ENCODE measurements at places on chromosomes 7 and 10.
A peak's percentile ranks its signal among the peaks of the same experiment; 100 is the strongest.

GRCh38 chr10:127080317-127080716 is 116.1 kb downstream of the INSYN2A start:
- DNase-seq: no peak

- peak; percentile 95 for DNase-seq
Measured at GRCh38 chr7:95897557-95898251, 125.3 kb downstream of the DYNC1I1 start.

- DNase-seq: no peak
Measured at GRCh38 chr7:30027740-30028215, 434 bp upstream of the PLEKHA8 start.

DNA sequence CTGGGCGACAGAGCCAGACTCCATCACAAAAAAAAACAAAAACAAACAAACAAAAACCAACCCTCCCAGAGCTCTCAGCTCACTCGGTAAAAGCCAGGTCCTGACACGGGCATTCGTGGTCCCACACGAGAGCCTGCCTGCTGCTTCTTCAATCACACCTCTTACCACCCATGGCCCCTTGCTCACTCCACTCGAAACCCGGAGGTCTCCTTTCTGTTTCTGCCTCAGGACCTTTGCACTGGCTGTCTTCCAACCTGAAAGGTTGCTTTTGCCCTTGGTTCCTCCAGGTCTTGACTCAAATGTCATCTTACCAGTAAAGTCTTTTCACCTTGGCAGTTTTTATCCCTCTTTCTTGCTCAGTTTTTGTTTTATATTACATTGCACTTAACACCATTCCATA is 169.6 kb downstream of the EVX1 start:
- no peak for DNase-seq

- no peak for DNase-seq
Measured at GRCh38 chr10:10056961-10057360, 960.7 kb upstream of the CELF2 start.

DNA sequence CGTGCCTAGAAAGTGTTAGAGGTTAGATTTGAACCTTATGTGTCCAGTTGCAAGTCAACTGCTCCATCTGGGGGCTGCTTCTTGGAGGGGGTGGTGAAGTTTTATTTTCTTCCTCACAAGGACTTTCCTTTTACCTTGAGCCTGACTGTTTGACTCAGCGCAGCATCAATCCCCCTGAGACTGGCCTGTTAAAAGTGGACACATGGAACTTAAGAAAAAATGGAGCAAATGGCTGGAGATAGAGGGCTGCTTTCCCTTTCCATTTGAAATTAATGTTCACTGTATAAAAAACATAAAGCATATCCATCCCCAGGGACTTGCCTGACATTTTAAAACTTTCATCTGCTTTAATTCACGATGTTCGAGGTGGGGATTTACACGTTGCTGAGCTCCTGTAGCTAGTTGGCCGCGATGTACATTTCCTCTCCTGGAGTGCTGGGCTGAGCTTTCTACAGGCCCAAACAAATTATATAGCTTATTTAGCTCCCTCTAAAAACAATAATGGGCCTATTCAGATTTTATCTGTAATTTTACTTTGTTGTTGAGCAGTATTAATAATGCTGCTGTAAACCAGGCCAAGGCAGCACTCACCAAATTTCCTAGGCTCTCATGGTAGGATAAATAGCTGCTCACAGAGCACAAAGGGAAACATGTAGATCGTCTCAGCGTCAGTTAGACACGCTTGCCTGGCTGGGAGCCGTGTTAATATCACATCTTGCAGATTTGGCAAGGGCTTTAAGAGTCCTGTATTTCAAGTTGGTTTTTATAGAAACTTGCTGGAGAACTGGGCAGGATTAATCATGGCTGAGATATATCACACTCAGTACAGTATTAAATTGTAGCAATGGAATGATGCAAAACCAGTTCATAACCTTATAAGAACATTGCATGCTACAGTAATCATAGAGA is 251.5 kb downstream of the LRMDA start:
- no peak for DNase-seq

DNA sequence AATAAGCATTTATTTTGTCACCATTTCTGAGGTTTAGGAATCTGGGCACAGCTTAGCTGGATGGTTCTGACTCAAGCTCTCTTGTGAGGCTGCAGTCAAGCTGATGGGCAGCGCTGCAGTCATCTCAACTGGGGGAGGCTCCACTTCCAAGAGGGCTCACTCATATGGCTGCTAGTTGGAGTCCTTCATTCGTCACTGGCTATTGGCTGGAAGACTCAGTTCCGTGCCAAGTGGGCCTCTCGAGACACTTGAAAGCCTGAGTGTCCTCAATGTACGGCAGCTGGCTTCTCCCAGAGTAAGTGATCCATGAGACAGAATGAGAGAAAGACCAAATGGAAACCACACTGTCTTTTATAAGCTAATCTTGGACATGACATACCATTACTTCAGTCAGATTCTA is 21.6 kb upstream of the COL13A1 start:
- DNase-seq: no peak

- no peak for DNase-seq
Measured at GRCh38 chr10:23980094-23980493, 228.8 kb upstream of the KIAA1217 start.
